ENCODE measurements at places on chromosomes 5 and 9. TPM values are rescaled to one million over a fixed set of nuclear protein-coding genes. Genes with fewer than 3 reads are reported as not detected.

GRCh38 chr5:60649288-60649917, 50.6 kb downstream of the DEPDC1B start:
- DNase-seq, result no peak

The PCDHGA12 gene
- total RNA-seq, result 13.7 TPM

The MARCOL gene
- not detected for total RNA-seq

DNA sequence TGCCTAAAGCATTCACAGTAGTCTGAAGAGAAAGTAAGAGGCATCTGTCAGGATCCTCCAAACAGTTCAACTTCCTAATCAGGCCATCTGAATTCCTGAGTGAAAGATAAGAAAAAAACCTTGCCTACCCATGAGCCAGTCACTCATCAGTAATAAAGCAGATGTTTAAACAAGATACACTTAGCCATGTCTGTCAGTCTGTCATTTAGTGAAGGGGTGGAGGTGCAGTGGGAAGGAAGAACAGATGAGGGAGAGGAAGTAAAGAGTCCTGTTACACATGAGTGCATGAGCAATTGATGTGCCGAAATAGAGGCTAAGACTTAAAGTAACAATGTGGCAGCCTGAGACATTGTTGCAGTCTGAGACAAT, 29.9 kb upstream of the DMRTA1 start:
- DNase-seq, result no peak

GRCh38 chr5:15346738-15347137, 153.2 kb upstream of the FBXL7 start:
- DNase-seq, result no peak

- no peak for DNase-seq
Observed at GRCh38 chr5:167509076-167509475, 782.4 kb upstream of the WWC1 start.

GRCh38 chr5:177432143-177432838, 5.8 kb downstream of the GRK6 start:
- DNase-seq, result no peak

- no peak for DNase-seq
Observed at GRCh38 chr9:99905833-99906402, 536 bp upstream of the STX17 start.

DNA sequence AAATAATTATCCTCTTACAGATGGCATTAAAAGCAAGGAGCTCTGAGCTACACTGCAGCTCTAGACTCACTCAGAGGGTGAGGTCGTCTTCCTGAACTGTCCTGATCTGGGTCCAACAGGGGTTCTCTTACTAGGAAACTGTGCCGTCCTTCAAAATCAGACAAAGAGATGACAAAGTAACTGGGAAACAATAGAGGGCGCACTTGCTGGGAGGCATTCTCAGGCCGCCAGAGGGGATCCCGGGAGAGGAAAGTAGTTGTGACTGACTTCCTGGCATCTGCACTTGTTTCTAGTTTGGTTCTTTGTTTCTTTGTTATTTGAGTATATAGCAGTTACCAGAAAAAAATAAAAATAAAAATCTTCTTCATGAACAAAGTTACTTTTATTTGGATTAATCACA, 142.9 kb upstream of the MSX2 start:
- DNase-seq, result no peak

DNA sequence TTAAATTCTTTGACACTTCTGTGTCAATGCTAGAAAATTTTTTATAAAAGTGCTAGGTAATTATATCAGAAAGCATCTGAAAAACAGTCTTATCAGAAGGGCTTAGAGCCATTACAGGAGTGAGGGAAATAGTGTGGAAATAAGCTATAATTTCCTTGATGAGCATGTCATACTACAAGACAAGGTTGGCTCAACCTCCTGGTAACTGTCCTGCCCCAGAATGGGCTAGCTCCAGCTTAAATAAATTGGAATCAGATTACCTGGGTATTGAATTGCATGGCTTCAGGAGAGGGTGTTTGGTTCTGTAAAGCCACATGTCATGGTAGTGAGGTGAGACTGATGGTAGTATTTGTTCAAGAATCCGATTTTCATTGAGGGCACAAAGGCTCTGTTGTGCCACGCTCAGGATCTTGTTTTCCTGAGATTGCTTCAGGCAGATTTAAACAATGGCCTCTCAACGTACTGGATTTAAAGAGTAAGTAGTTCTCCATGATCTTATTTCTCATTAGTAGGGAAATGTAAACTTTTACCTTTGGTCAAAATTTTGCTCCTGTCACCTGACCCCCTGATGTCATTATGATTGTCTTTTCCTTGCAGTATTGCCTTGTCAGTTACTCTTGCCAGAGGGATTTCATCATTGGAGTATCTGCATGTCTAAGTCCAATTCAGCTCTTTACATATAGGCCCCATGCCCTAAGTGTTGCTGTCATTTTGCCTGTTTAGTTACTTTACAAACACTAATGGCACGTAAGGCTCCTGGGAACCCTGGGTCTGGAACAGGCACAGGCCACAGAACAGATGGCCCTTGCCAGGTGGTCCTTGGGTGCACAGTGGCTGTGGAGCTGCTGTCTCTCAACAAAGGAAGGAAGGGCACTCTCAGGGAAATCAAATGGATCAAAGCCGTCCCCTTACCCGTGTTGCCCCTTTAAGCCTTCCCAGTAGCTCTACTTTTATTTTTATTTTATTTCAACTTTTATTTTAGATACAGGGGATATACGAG, 21.3 kb downstream of the TRIO start:
- no peak for DNase-seq

The KCNV2 gene
- total RNA-seq, result not detected
